ENCODE measurements at places on chromosomes 6 and 20.

DNA sequence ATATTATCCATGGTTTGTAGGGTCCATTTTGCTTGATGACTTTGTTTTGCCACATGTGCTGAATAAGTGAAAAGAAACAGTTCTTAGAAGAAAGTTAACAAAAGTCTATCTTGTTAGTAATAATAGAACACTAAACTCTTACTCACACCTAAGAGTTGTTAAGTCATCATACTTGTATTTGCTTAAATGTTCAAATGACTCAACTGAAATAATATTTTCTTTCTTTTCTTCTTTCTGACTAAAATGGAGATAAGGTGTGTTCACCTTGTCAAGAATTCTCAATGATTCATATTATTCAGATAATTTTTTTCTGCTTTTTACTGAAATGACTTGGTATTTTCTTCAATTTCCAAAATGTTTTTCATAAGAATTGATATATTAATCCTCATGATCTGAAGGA, 327.2 kb downstream of the HTR1B start:
- DNase-seq, result no peak

DNA sequence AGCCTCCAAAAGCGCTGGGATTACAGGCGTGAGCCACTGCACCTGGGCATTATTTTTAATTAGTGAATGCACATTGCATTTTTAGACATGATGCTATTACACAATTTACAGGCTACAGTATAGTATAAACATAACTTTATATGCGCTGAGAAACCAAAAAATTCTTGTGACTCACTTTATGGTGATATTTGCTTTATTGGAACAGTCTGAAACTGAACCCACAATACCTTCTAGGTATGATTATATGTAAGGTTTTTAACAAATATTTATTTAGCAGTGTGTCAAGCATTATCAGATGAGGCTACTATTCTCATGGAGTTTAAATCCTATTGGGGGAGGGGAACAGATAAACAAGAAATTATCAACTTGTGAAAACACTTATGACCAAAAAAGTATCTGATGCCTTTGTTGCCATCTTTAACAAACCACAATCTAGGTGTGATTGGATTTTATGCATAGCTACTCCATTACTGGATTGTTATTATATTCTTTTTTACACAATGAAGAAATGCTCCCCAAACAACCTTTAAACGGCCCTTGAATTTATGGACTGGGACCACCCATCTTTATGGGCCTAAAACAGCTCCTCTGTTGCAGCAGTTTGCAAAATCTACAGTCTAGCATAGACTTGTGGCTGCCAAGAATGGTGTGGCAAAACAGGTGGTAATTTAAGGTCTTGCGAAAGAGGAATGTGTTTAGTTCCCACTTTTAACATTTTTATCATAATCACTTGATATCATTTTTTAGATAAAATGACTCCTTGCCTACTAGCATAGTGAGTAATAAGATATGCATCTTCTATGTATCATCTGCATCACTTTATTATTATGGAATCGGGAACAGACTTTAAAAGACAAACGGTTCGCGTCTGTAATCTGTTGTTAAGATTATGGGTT, 159.2 kb upstream of the C6orf118 start:
- no peak for DNase-seq

DNA sequence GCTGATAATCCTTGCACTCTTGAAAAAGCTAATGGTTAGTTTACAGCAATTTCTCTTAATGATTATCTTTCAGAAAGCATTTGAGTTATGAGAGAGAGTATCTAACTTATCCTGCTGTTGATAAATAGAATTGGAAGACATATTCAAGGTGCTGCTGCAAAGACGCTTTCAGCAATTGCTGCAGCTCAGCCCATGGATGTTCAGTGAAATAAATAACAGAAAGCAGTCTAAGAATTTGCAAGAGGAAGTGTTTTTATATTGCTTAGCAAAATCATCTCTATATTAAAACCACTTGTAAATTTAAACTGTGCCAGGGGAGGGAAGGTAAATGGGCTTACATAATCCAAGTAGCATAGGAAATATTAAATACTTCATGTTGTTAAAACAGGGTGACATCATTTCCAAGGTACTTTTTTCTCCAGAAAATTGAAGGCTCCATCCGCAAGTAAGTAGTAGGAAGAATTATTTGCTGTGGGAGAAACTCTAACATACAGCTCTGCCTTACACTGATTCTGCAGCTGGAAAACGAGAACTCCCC, 188.5 kb downstream of the ADAT2 start:
- no peak for DNase-seq

DNA sequence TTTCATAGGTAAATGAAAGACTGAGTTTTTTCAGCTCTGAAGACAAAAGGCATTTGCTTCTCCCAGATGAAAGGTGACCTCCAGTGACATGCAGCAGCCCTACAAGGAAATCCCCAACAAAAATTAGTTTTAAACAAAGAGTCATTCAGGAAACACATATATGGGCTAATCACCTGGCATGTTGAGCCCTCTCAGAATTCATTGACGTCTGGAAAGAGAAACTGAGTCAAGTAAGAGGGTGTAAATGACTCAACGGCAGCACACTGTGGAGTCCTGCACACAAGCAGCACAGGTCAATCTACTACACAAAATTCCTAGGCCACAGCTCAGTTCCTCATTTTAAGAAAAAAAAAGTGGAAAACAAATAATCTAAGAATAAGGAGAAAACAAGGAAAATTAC, 592.3 kb downstream of the EPHA7 start:
- DNase-seq, result no peak

DNA sequence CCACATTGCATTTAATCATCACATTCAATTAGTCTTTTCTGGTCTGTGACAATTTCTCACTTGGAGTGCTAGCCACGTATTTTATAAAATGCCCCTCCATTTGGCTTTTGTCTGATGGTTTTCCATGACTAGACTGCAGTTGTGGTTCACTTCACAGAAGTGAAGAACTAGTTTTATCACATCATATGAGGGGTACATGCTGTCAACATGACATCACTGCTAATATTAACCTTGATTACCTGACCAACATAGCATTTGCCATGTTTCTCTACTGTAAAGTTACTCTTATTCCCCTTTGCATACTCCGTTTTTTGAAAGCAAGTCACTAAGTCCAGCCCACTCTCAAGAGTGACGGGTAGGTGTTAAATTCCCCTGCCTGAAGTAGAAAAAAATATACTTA, 48.0 kb upstream of the COL10A1 start:
- no peak for DNase-seq

GRCh38 chr6:129634411-129635230, 75.4 kb downstream of the ARHGAP18 start:
- DNase-seq, result no peak

DNA sequence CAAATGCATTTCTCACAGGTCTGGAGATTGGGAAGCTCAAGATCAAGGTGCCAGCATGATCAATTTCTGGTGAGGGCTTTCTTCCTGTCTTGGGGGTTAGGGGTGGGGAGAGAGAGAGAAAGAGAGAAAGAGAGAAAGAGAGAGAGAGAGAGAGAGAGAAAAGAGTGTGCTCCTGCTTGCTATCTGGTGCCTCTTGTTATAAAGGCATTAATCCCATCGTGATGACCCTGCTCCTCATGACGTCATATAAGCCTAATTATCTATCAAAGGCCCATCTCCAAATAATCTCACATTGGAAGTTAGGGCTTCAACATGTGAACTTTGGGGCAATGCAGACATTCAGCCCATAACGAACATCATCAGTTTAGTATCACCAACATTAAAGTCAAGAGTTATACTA, 114.8 kb downstream of the EYA4 start:
- DNase-seq, result no peak

DNA sequence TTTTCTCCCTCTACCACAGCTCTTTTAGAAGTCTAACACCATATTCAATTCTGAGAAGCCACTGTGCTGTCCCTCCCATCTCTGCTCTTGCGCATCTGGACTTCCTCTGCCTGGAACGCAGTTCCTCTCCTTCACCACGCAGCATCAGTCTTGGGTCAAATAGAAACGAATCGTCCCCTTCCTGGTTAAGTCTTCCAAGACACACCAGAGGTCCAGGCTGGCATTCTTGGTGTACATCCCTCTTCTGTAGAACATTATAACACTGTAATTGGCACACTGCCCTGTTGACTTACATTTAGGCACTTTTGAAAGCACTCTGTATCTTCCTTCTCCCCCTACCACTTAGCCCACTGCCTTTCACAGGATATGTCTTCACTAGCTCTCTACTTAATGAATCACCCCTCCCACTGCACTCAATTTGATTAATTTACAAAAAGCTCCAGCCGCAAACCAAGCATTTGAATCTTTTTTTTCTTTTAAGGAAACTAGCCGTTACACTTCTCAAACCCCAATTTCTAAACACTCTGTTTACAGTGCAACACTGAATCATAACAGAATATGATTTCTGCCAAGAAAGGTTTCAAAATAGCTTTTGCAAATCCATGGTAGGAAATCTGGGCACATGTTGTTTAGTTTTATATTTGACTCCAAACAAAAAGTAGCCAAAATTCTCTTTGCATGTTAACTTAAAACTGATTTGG, 140.8 kb upstream of the CARMIL1 start:
- DNase-seq, result no peak

DNA sequence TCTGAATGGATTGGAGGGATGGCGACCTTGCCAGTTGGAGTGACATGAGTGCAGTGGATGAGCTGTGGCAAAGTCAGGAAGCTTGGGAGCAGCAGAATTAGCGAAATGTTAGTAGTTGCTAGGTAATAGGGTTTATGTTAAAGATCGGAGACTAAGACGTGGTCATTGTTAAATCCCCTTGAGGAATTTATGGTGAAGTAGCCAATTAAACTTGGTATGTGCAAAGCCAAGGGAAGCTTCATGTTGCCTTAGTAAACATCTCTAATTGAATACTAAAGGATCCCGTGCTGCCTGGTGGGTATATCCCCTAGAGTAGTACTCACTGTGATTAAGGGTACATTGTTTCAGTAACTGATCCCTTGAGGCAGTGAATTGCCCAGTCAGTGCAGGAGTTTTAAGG, 106.0 kb downstream of the PRIM2 start:
- DNase-seq, result no peak

DNA sequence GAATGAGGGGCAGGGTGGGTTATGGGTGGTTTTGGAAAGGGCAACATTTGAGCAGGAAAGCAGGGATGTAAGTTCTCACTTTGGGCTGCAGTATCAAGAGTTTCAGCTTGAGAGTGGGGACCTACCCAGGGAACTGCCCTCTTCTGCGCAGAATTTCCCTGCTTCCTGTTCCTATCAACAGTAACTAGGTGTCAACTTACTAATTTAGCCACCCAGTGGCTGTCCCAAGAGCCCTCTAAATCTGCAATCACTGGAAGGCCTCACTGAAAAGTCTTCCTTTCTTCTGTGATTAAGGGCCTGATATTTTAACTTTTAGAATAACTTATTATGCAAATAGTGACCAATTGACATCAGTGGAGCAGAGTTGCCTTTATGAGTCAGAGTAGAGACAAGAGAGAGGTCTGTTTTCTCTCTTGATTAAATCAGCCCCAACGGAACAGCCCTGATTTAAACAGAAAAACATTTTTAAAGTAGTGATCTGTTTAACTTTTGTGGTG, 118.2 kb upstream of the RIPOR2 start:
- DNase-seq, result no peak

GRCh38 chr20:24702501-24703283, 233.3 kb downstream of the SYNDIG1 start:
- DNase-seq, result no peak

DNA sequence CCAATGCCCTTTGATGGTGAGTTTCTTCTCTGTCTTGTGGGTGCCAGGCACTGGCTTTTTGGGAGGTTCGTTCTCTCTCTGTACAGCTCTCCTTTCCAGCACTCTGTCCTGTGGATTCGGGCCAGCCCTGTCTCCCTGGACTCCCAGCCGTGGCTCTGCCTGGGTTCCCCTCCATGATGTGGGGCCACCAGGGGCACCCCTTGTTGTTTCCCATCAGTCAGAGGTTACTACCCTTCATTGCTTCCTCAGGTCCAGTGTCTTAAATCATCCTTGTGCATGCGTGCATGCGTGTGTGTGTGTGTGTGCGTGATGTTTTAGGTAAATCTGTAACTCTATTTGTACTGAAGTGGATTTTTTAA, 40.5 kb downstream of the DYNLT1 start:
- DNase-seq, result no peak

GRCh38 chr20:22511943-22512910, 72.1 kb downstream of the FOXA2 start:
- no peak for DNase-seq

DNA sequence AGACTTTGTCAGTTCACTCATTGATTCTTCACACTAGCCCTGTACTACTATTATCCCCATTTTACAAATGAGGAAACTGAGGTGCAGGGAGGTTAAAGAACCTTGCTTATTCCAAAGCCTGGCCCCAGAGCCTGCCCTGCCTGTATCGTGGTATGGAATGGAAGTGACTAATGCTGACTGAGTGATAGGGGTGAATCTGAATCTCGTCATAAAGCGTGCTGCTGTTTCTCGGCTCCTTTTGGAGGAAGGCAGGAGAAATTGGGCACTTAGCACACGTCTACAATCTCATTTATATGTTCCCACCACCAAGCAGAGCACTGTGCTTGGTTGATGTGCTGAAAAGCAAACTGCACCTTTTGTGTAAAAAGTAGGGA, 17.1 kb downstream of the GFRA4 start:
- DNase-seq, result no peak

DNA sequence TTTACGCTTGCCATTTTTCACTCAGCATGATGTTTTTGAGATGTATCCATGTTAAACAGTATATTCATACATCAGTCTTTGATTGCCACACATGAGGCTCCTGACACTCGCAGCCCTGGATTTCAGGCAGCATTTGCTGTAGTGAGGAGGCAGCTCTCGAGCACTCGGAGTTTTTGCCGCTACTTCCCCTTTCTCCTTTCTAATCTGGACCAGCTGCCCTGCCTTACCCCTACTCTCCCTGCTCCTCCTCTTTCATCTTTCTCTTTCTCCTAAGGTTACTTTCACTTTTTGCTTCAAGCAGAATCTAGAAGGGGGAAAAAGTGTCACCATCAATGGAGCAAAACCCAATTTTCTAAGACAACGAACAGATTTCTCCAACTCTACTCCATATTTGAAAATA, 5.9 kb upstream of the CST3 start:
- no peak for DNase-seq

- no peak for DNase-seq
These were observed 1.3 kb downstream of the SULF2 start for GRCh38 chr20:47783828-47784598.

DNA sequence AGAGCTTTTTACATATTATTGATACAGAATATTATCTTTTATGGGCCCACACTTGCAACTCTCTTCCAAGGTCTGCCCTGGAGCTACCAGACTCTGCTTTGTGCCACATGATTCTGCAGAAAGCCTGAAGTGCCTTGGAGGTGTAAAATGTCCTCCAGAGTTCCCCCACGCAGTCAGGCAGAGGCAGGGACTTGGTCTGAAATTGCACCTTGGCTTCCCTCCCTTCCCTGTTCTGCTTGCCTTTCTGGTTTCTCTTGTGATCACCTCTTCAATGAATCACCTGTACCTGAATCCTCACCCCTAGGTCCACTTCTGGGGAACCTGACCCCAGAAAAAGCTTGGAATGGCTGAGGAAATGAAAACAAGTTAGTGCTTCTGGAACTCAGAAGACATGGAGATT, 43.0 kb upstream of the TGM2 start:
- no peak for DNase-seq

DNA sequence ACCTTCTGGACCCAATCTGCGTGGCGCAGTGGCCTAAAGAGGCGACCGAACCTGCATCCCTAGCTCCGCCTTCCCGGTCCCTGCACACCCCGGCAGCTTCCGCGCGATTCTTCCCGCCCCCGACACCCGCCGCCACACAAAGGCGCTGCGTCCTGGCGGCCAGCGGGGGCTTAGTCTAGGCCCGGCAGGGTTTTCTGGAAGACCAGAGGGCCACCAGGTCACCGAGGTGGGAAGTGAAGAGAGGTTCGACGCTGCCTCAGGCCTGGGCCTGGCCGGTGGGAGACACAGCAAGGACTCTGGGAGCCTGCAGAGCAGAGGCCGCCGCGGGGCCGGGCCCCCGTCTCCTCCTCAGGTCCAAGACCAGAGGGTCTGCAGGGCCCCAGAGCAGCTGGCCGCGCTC, 154.9 kb downstream of the OR2B2 start:
- DNase-seq, result no peak

All from epithelial cell of proximal tubule (primary cell).